ENCODE measurements at places on chromosomes 2 and 18. TPM values are rescaled to one million over a fixed set of nuclear protein-coding genes. Genes with fewer than 3 reads are reported as not detected.

Gene VAMP5
- polyA plus RNA-seq = 8.0 TPM

Gene NCOA1
- 72.6 TPM for polyA plus RNA-seq

Gene ATOH8
- polyA plus RNA-seq = not detected

Gene TLX2
- not detected for polyA plus RNA-seq

Gene IL1A
- not detected for polyA plus RNA-seq

Gene KIF1A
- 31.6 TPM for polyA plus RNA-seq

Gene EFR3B
- polyA plus RNA-seq = 4.0 TPM

Gene HAAO
- polyA plus RNA-seq = not detected

Gene LMAN1
- 9.1 TPM for polyA plus RNA-seq
